ENCODE measurements at places on chromosomes 5 and 9.

- no peak for DNase-seq
Measured at GRCh38 chr5:101009758-101010519, 106.9 kb upstream of the ST8SIA4 start.

- no peak for DNase-seq
Measured at GRCh38 chr9:97431549-97432143, 19.8 kb downstream of the TDRD7 start.

GRCh38 chr5:1719860-1720259 lies 79.8 kb downstream of the MRPL36 start:
- DNase-seq: no peak

DNA sequence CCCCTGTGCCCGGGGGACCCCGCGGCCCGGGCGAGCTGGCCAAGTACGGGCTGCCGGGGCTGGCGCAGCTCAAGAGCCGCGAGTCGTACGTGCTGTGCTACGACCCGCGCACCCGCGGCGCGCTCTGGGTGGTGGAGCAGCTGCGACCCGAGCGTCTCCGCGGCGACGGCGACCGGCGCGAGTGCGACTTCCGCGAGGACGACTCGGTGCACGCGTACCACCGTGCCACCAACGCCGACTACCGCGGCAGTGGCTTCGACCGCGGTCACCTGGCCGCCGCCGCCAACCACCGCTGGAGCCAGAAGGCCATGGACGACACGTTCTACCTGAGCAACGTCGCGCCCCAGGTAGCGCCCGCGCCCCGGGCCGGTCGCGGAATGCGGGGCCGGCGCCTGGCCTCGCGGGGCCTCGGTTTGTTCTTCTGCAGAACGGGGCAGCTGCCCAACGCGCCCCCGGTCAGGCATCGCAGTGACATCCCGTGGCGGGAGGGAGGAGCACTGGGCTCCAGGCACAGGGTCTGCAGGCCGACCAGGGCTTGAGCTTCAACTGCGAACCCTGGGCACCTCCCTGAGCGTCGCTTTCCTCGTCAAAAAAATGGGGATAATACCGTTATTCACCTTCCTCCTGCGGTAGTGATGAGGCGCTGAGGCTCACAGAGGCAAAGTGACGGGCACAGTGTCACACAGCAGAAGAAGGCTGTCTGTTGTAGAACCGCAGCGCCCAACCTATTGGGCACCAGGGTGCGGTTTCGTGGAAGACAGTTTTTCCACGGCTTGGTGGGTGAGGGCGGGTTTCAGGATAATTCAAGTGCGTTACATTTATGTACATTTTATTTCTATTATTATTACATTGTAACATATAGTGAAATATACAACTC lies 777 bp downstream of the ENDOG start:
- peak; percentile 22 for DNase-seq

- DNase-seq: no peak
Measured at GRCh38 chr5:57221049-57221568, 47.2 kb downstream of the GPBP1 start.

DNA sequence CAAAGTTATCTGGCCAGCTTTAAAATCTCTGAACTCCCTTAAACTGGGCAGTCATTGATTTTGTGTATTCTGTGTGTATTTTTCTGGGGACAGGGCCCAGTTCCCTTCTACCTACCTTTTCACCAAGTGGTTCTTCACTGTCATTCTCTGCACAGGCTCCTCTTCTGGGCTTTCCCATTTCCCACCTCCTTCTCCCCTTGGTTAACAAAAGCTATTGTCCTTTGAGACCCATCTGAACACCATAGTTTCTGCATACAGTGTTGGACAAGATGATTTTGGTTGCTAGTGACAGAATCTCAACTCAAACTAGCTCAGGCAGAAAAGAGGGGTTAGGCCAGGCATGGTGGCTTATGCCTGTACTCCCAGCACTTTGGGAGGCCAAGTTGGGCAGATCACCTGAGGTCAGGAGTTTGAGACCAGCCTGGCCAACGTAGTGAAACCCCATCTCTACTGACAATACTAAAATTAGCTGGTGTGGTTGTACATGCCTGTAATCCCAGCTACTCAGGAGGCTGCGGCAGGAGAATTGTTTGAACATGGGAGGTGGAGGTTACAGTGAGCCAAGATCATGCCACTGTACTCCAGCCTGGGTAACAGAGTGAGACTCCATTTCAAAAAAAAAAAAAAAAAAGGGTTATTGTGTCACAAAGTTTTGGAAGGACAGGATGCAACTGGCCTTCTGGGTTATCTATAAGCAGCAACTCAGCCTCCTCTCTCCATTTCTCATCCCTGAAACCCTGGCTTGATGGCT lies 31.0 kb upstream of the ANKRD34B start:
- DNase-seq: no peak

DNA sequence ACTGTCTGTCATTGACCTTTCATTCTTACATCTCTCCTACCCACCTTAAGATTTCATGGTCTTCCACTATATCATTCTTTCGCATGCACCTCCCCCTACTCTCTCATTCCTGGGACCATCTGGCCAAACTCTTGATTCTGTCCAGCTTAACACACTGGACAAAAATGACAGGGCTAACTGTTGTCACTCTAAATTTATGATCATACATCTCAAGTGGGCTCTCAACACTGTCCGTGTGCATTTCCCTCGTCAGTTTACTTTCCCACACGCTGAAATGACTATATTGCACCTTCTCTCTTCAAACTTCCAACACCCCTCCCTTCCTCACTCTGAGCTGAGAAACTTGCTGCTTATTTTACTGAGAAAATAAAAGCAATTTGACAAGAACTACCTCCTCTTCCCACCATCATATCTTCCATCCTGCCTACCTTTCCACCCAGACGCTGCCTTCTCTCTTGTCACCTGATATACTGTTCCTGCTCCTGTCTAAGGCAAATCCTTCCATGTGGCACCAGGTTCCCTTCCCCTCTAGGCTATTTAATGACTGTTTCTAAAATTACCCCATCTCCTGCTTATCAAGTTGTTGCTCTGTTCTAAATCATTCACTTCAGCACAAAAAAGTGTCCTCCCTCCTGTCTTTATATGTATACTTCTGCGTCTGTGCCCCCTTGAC lies 8.1 kb upstream of the KLF9 start:
- no peak for DNase-seq

- DNase-seq: no peak
Measured at GRCh38 chr5:162990856-162991497, 446.4 kb upstream of the CCNG1 start.

- no peak for DNase-seq
Measured at GRCh38 chr5:66596636-66597182, 516 bp downstream of the MAST4 start.

- DNase-seq: no peak
Measured at GRCh38 chr5:180670586-180671359, 21.4 kb upstream of the FLT4 start.

DNA sequence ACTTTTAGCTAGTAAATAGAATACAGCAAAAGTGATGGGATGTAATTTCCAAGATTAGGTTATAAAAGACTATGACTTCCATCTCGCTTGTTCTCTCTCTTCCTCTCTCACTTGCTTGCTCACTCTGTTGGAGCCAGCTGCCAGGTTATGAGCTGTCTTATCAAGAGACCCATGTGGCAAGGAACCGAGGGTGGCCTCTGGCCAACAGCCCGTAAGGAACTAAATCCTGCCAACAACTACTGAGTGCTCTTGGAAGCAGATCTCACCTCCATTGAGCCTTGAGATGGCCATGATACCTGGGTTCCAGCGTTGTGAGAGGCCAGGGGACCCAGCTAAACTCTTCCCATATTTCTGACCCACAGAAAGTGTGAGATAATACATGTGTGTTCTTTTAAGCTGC lies 636.1 kb downstream of the ACTL7B start:
- no peak for DNase-seq

DNA sequence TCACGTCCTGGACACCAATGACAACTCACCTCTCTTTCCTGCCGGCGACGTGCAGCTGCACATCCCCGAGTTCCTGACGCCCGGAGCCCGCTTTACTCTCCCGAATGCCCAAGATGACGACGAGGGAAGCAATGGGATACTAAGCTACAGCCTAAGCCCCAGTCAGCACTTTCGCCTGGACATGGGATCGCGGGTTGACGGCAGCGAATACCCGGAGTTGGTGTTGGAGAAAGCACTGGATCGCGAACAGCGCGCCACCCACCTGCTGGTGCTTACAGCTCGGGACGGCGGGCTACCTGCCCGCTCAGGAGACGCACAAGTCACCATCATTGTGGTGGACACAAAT lies 1.1 kb downstream of the PCDHAC1 start:
- DNase-seq: no peak

GRCh38 chr9:93532141-93532540 lies 44.2 kb upstream of the PHF2 start:
- no peak for DNase-seq

DNA sequence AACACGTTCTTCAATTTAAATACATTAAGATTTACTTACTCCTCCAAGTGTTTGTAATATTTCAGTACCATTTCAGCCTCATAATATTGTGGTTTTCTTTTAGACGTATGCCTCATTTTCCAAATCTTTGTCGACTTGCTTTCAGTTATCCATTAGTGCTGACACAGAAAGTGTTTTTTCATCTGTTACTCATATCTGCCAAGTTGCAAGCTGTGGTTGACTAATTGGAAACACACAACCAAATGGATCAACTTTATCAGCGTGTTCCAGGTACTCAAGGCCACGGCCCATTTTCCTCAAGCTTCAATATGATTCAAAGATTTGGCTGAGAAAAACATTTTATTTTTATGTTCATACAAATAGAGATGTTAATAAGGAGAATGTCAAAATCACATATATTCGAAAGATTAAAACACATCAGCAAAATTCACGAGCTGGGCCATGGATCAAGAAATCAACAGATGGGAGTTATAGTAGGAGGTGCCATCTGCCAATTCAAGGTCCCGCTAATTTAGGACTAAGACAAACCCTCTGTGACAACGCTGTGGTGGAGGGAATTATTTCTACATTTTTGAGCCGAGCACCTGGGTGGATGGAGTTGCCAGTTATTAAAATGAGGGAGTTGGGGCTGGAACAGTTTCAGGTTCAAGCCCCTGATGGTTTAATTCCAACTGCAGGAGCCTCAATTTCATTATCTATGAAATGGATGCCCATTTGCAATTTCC lies 27.2 kb upstream of the CCNJL start:
- DNase-seq: no peak

GRCh38 chr5:5116956-5117355 lies 23.2 kb upstream of the ADAMTS16 start:
- no peak for DNase-seq

GRCh38 chr5:166088389-166089039 lies 2202.9 kb upstream of the WWC1 start:
- no peak for DNase-seq

GRCh38 chr5:167509076-167509475 lies 782.4 kb upstream of the WWC1 start:
- DNase-seq: no peak

Data from stimulated activated naive CD4-positive, alpha-beta T cell treated with Interleukin-2 at 50 U/mL for 16 hours (primary cell).